ENCODE measurements at places on chromosomes 13 and 19. TPM values are rescaled to one million over a fixed set of nuclear protein-coding genes. Genes with fewer than 3 reads are reported as not detected.

The ADPRHL1 gene
- 0.40 TPM for total RNA-seq

The PEAK3 gene
- total RNA-seq = not detected

The ELSPBP1 gene
- total RNA-seq = not detected

The LRG1 gene
- 0.29 TPM for total RNA-seq

The ZNF418 gene
- 2.4 TPM for total RNA-seq

The CHAF1A gene
- 25.6 TPM for total RNA-seq

The TRPM4 gene
- 16.5 TPM for total RNA-seq

The KRTDAP gene
- total RNA-seq = not detected

The ZNF69 gene
- 1.4 TPM for total RNA-seq

The SIGLEC10 gene
- not detected for total RNA-seq

The KANK3 gene
- total RNA-seq = 9.3 TPM

The SF3A2 gene
- 44.0 TPM for total RNA-seq

The KMT5C gene
- total RNA-seq = 5.7 TPM

The CELF5 gene
- not detected for total RNA-seq

The CCDC8 gene
- 0.13 TPM for total RNA-seq

The NECTIN2 gene
- total RNA-seq = 89.5 TPM

The CEACAM4 gene
- not detected for total RNA-seq

Data from thoracic aorta endothelial cell (primary cell).